Trophoblast cell (in vitro differentiated cells and primary cell): ENCODE measurements at places on chromosomes 7 and 10.

GRCh38 chr7:127530148-127530547 lies 55.2 kb downstream of the GCC1 start:
- DNase-seq = no peak
- no peak overlapping the region for H3K27ac ChIP-seq
- H3K27me3 ChIP-seq = no peaks in the 10 kb centered on the region
- no peak overlapping the region for H3K4me3 ChIP-seq
- no peaks in the 10 kb centered on the region for H3K4me1 ChIP-seq

DNA sequence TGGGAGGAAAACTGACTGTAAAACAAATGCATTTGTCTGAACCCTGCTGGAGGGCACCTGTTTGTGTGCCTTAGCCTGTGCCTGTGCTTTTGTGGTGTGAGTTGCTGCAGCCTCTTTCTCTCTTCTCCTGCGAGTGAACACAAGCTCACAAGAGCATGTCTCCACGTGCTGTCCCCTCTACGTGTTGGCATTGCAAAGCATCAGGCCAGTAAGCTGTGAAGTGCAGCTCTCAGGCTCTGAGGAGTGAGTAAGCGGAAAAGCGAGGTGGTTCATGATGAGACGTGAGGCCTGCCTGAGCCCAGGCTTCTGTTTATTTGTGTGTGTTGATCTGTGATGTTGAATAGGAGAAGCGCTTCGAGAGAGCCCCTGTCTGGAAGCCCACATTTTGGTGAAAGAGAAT lies 85.6 kb upstream of the PDCD4 start:
- H3K4me3 ChIP-seq = no peak overlapping the region
- H3K4me1 ChIP-seq = peaks cover 27% of the 10 kb centered on the region
- no peak overlapping the region for H3K27ac ChIP-seq
- DNase-seq = no peak

DNA sequence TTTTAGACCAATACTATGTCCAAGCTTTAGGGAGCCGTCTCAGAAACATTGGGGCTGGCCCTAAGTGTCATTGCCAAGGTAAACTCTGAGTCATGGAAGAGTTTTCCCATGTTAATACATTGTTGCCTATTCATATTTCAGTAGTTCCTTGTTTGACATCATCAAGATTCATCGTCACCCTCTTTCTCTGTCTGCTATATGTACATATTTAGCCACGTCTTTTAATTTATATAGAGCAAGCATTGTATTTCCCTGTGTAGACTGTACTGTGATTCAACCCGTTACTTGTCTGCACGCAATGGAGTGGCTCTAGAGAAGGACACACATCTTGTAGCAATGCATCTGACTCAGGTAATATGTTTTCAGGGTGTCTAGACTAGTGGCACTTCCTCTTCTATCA lies 217.9 kb upstream of the TPK1 start:
- H3K27ac ChIP-seq = no peak overlapping the region
- H3K4me3 ChIP-seq = no peak overlapping the region
- H3K36me3 ChIP-seq = no peaks in the 10 kb centered on the region

GRCh38 chr7:127995881-127996215 lies 35.4 kb downstream of the LRRC4 start:
- H3K4me3 ChIP-seq = no peak overlapping the region
- H3K36me3 ChIP-seq = peaks cover 9% of the 10 kb centered on the region
- no peak overlapping the region for H3K27ac ChIP-seq
- DNase-seq = no peak
- no peaks in the 10 kb centered on the region for H3K27me3 ChIP-seq
- peaks cover 17% of the 10 kb centered on the region for H3K4me1 ChIP-seq

DNA sequence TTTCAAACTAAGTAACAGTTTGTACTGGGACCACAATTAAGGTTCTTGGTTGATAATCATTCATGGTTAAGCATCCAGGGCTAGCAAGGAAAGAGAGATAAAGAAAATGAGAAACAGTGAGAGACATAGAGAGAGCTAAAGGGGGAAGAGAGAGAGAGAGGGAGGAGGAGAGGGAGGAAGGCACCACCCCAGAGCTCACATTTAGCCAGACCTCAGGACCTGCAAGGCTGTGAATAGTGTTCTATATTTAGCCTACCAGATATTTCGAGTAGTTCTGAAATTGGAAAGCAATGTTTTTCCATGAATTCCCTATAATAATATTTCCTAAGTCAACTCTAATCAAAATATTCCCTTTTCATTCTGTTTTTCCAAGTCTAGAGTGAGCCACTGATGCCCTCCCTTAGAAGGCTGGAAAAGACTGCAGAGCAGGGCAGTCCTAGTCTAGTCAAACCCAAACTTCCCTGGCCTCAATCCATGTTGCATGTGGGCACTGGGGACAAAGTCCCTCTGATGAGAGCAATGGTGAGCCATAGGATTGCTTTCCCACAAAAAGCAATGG lies 119.4 kb upstream of the INHBA start:
- H3K27me3 ChIP-seq = no peaks in the 10 kb centered on the region
- no peak overlapping the region for H3K4me3 ChIP-seq
- H3K4me1 ChIP-seq = no peaks in the 10 kb centered on the region
- no peaks in the 10 kb centered on the region for H3K36me3 ChIP-seq
- no peak for DNase-seq
- no peak overlapping the region for H3K27ac ChIP-seq

GRCh38 chr10:104546336-104546735 lies 94.8 kb upstream of the SORCS3 start:
- H3K4me1 ChIP-seq = no peaks in the 10 kb centered on the region
- no peaks in the 10 kb centered on the region for H3K27me3 ChIP-seq
- H3K36me3 ChIP-seq = no peaks in the 10 kb centered on the region
- H3K27ac ChIP-seq = no peak overlapping the region
- no peak overlapping the region for H3K4me3 ChIP-seq

DNA sequence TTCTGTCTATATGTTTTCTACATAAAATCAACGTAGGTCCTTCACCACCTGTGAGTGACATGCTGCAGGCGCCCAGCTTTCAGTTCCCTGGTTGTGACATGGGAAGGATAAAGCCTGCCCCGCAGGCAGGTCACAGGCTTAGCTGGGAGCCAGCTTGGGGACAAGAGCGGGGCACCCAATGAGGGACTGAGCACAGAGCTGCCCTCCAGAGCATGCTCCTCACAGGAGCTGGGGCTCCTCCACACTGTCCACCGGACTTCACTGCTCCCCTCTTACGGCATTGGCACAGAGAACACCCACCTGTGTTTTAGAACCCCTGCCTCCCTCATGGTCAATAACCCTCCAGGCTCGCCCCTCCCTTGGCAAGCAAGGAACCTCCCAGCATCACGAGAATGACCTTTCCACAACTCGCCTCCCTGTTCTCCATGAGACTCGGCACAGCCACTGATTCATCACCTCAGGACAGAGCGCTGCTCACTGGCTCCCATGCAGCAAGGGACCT lies 187.1 kb downstream of the TNS3 start:
- no peak for DNase-seq
- H3K27ac ChIP-seq = no peak overlapping the region
- H3K27me3 ChIP-seq = no peaks in the 10 kb centered on the region
- peaks cover 70% of the 10 kb centered on the region for H3K36me3 ChIP-seq

GRCh38 chr7:98399890-98400541 lies 874 bp downstream of the BAIAP2L1 start:
- H3K4me1 ChIP-seq = peaks cover 13% of the 10 kb centered on the region
- H3K27me3 ChIP-seq = no peaks in the 10 kb centered on the region
- peak overlapping the region; percentile 84 for H3K4me3 ChIP-seq
- DNase-seq = peak; percentile 56
- H3K27ac ChIP-seq = peak overlapping the region; percentile 64

DNA sequence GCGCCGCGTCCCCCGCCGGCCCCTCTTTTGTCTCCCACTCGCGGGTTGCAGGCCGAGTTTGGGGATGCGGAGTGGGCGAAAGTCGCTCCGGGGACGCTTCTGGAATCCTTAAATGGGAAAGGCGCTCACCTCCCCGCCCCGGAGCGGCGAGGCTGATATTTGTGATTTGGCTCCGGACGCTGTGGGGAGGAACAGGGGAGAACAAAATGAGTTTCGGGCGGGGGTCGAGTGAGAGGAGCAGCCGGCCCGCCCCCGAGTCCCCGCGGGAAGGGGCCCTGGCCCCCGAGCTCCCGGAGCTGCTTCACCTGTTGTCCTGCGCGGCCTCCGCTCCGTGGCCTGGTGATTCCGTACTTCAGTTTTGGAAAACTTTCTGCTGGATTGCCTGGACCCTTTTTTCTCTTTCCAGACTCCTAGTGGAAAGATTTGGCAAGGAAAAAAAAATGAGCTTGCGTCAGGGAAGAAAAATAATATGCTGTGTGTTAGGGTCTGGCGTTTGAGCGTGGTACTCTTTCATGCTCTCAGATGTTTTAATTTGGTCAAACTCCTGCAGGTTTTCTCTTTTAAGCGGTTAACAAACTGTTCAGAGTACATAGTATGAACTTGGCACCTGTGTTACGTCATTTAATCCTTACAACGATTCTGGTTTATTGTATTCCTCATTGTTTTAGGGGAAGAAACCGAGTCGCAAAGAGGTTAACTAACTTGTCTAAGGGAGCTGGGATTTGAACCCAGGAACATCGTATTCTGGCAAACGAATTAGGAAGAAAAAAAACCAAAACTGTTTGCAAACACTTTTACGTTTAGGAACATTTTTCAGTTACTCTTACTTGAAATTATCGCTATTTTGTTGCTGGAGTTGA lies 924 bp downstream of the BMPR1A start:
- H3K27me3 ChIP-seq = no peaks in the 10 kb centered on the region
- peaks cover 4% of the 10 kb centered on the region for H3K4me1 ChIP-seq
- DNase-seq = peak; percentile 72

DNA sequence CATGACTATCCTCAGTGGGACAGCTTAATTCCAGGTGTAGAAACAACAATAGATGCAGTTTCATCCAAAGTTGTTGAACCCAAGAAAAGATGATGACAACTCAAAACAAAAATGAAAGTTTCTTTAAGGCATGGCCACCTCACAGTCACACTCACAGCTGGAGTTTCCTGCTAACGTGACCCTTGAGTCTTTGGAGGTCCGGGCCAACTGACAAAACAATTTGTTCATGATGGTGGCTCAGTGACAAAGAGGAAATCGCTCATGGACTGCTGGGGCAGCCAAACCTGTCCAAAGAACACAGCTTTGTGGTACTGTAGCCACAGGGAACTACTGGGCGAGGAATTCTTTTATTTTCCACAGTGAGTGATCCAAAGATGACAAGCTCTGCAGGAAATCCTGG lies 96.0 kb upstream of the JCAD start:
- no peak overlapping the region for H3K4me3 ChIP-seq
- H3K4me1 ChIP-seq = peaks cover 5% of the 10 kb centered on the region
- H3K27me3 ChIP-seq = no peaks in the 10 kb centered on the region

- no peaks in the 10 kb centered on the region for H3K27me3 ChIP-seq
- H3K4me1 ChIP-seq = no peaks in the 10 kb centered on the region
- no peak overlapping the region for H3K4me3 ChIP-seq
- H3K27ac ChIP-seq = no peak overlapping the region
These were observed 327.9 kb upstream of the SORCS1 start for GRCh38 chr10:107492389-107492788.

DNA sequence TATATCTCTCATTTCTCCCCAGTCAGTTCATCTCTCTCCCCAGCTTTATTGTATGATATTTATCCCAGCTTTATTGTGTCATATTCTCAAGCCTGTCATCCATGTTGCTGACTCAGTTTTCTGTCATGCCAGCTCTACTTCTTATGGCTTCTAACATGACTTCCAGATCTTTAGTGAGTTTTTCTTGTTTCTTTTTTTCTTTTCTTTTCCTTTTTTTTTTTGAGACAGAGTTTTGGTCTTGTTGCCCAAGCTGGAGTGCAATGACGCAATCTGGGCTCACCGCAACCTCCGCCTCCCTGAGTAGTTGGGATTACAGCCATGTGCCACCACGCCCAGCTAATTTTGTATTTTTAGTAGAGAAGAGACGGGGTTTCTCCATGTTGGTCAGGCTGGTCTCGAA lies 28.7 kb upstream of the CALU start:
- no peak for DNase-seq
- no peak overlapping the region for H3K4me3 ChIP-seq
- H3K27me3 ChIP-seq = no peaks in the 10 kb centered on the region
- H3K4me1 ChIP-seq = peaks cover 6% of the 10 kb centered on the region
- H3K36me3 ChIP-seq = no peaks in the 10 kb centered on the region

- H3K4me1 ChIP-seq = peaks cover 2% of the 10 kb centered on the region
- no peaks in the 10 kb centered on the region for H3K27me3 ChIP-seq
- no peak for DNase-seq
- peak within 1 kb of the TSS; percentile 71 for H3K27ac ChIP-seq
These were observed at the start of gene ACTA2 for GRCh38 chr10:88952647-88953111. Gene ACTA2 (minus strand): TSS chr10:88952773. CDS start chr10:88948930, 3,843 bp downstream.

GRCh38 chr7:2928613-2929311 lies 84.7 kb upstream of the GNA12 start:
- H3K36me3 ChIP-seq = no peaks in the 10 kb centered on the region
- no peak overlapping the region for H3K27ac ChIP-seq
- no peaks in the 10 kb centered on the region for H3K27me3 ChIP-seq
- DNase-seq = no peak
- no peak overlapping the region for H3K4me3 ChIP-seq
- peaks cover 6% of the 10 kb centered on the region for H3K4me1 ChIP-seq

GRCh38 chr7:77199013-77199966 lies at the start of gene FGL2:
Gene FGL2 (minus strand): TSS chr7:77199819. CDS start chr7:77199793, 26 bp downstream.
- DNase-seq = no peak
- no peak within 1 kb of the TSS for H3K27ac ChIP-seq
- H3K36me3 ChIP-seq = no peaks in the 10 kb centered on the region
- no peak within 1 kb of the TSS for H3K4me3 ChIP-seq

DNA sequence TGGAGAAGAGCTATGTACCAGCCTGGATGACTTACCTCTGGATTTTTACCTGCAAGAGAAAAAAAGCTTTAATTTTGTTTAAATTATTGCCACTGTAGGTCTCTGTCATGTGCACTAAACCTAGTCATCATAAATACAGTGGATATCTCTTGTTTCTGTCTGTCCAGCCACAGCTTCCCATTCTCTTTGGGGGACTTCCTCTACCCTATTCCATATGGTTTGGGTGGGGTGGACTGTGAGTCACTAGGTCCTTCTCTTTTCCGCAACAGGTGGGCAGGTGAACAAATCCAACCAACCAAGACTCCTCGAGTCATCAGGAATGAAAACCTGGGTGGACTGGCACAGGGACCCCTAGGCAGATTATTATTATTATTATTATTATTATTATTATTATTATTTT lies 87.3 kb upstream of the CYTH3 start:
- DNase-seq = no peak
- no peak overlapping the region for H3K4me3 ChIP-seq
- no peak overlapping the region for H3K27ac ChIP-seq
- no peaks in the 10 kb centered on the region for H3K27me3 ChIP-seq
- H3K4me1 ChIP-seq = no peaks in the 10 kb centered on the region

- no peaks in the 10 kb centered on the region for H3K36me3 ChIP-seq
- no peaks in the 10 kb centered on the region for H3K4me1 ChIP-seq
- H3K27me3 ChIP-seq = no peaks in the 10 kb centered on the region
- no peak overlapping the region for H3K4me3 ChIP-seq
- H3K27ac ChIP-seq = no peak overlapping the region
These were observed 170.8 kb downstream of the BBS9 start for GRCh38 chr7:33300131-33300530.
